HS-27A (cell line): ENCODE measurements at places on chromosomes 16 and 17.

DNA sequence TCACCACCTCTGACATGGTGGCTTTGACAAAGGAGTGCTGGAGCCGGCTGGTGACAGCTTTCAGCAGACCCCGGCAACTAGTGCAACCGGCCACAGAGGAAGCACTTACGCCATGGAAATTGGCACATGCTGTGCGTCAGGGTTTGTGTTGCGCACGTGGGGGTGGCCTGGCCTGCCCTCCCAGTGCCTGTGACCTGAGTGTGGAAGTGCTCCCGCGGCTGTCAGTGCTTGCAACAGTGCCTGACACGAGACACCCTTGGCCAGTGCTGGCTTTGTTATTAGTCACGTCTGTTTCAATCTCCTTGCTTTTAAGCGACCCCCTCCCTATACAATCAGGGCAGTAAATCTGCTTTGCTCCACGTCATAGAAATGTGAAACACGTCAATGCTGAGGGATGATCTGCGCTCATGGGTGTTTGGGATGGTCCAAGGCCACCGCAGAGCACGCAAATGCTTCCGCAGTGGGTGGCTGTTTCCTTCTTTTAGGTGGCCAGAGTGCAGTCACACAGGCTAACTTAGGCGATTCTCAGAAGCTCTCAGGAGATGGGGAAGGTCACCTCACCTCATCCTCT, 64.3 kb downstream of the PGS1 start:
- DNase-seq, result no peak

GRCh38 chr16:83954577-83955016, 1.6 kb downstream of the OSGIN1 start:
- DNase-seq, result peak; percentile 49

- DNase-seq, result no peak
These were observed 22.3 kb upstream of the SMPD3 start for GRCh38 chr16:68470461-68471150.

DNA sequence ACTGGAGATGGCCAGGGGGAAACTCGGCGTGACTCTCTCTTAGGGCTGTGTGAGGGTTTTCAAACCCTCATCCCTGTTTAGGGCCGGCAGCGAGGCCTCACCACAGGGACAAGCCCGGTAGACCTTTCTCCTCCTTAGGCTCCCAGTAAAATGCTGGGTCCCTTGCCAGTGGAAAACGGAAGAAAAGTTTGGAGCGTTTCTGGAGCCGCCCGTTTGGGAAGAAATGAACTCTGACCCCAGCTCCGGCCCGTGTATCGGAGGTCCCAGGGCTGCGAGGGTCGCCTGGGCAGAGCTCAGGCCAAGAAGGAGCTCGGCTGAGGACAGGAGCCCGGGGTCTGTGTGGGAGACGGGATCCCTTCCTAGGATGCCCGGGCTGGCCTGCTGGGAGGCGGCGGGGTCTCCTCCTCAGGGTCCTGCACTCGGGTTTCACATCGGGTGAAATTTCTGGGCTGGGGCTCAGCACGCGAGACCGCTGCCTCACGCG, 23.2 kb downstream of the ZNF213 start:
- DNase-seq, result no peak

GRCh38 chr16:86991679-86992078, 325.5 kb downstream of the C16orf95 start:
- no peak for DNase-seq

- DNase-seq, result no peak
These were observed at the start of the genes MYO19 and PIGW for GRCh38 chr17:36534840-36535668. Gene MYO19, minus strand, starts transcription at chr17:36534868. Its CDS starts 2,330 bp downstream, at chr17:36532538. Gene PIGW, plus strand, starts transcription at chr17:36534987. Its CDS starts 2,115 bp downstream, at chr17:36537102.

DNA sequence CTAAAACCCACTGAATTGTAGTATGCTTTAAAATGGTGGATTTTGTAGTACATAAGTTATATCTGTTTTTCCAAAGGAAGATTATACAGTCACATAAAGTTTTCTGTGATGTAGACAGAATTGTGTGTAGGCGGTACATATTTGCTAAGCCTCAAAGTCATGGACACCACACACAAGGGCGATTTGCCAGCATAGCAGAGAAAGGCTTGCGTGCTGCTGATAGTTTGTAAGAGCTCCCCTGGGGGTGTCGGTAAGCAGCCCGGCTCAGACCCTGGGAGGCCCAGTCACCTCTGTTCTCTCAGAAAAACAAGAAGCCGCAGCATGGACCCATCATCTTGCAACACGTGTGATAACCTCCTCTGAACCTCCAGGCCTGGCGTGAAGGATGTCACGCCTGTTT, 38.3 kb upstream of the AKTIP start:
- DNase-seq, result no peak

GRCh38 chr16:14449334-14449733, 180.7 kb downstream of the PARN start:
- no peak for DNase-seq

DNA sequence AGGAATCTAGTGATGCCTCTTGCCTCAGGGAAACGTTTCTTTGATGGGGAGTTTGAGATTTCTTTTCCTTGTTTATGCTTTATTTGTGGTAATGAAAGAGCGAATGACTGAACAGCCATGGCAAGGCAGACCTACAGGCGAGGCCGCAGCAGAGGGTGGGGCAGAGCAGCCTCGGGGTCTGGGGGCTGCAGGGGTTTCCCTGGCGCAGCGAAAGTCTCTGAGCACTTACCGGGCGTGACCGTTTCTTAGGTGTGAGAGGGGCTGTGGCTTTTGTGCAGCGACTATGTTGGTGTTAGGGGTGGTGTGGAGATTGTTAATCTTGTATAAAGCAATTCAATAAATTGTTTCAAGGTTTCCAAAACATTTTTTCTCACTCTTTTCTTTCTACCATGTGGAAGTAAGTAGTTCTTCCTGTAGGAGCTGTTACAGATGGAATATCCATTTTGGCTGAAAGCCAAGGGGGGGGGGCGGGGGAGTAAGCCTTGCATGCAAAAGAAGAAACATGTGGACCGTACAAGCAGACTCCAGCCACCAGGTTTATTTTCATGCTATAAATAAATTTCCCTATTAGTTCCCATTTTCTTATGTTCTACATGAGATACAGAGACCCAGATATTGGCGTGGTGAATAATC, 34.8 kb downstream of the UBN1 start:
- no peak for DNase-seq

DNA sequence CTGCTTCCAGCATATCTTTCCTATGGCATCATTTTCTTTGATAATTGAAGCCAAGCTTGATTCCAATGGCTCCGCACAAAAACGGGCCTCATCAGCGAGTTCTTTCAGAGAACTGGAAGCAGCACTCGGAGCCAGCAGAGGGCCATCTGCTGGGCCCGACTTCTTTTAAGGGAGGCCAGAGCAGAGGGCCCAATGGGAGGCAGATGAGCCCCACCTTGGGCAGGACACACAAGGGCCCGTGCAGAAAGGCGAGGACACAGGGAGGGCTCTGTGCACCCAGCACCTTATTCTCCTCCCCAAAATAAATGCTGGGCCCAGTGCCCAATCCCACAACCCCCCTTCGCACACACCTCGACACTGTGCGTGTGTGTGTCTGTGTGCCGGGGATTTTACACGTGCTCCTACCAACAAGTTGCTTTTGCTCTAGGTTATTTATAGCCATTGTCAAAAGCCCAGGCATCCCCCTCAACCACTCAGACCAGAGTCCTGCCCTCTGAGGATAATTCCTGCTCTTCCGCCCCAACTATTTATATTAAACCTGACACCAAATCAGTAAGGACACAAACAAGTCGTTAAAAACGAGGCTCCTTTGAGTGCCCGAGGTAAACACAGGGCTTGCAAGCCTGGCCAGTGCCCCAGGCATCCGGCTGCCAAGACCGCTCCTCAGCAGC, 6.8 kb downstream of the AXIN2 start:
- DNase-seq, result no peak

- DNase-seq, result no peak
These were observed 44.6 kb downstream of the ABAT start for GRCh38 chr16:8718851-8719680.

DNA sequence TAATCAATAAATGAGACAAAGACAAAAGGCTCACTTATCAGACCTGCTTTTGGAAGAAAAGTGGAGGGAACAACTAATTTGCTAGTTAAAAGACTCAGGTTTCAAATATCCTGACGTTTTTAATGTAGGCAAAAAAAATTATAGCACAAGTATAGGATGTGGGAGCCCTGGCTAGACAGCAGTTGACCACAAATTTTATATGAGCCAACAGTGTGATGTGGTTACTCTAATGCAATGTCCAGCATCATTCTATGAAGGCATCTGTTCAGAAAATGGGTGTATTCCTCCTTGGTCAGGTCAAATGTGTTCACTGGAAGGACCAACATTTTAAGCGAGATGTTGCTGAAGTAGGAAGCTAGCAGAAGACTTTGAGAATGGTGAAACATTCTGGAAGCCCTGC, 237.4 kb downstream of the MAP2K6 start:
- no peak for DNase-seq

DNA sequence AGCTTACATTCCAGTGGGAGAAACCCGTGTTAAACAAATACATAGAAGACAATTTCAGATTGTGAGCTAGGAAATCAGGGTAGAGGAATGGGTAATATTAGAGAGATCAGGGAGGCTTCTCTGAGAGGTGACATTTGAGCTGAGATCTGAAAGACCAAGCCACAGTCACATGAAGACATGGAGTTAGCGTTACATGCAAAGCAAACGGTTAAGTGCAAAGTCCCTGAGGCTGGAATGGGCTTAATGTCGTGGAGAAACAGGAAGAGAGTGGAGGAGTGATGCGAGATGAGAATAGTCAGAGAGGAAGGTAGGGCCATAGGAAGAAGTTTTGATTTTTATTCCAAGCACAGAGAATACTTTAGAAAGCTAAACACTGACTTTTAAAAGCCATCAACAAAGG, 246.1 kb downstream of the IRX3 start:
- no peak for DNase-seq

DNA sequence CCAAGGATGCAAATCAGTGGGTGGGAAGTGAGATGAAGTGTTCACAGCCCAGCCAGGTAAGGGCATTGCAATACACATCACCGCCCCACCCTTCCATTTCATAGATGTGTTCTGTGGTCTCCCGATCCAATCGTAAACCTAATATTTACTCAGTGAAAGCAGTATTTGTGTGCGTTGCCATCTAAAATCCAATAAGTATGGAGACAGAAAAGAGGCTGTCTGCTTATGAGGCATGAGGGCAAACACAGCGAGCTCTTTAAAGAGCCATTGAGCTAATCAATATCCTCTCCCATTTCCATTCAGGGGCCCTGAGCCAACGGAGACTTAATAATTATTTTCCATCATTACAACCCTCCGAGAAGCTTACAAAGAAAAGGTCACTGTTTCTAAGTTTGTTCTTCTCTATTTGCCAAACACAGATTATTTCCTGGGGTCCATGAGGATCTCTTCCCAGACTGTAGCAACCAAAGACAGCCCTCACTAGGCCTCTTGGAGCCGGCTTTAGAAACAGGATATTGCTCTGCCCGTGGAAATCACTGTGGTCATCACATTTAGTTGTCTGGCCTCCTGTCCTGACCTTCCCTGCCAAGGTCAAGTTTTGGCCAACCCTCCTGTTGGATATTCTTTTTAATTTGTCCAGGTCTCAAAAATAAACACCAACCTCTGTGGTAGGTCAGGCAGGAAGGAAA, 120.1 kb downstream of the SLC39A11 start:
- DNase-seq, result no peak

GRCh38 chr16:86824751-86825296, 246.5 kb downstream of the FOXL1 start:
- no peak for DNase-seq

GRCh38 chr17:33459078-33459940, 166.2 kb upstream of the ASIC2 start:
- no peak for DNase-seq

DNA sequence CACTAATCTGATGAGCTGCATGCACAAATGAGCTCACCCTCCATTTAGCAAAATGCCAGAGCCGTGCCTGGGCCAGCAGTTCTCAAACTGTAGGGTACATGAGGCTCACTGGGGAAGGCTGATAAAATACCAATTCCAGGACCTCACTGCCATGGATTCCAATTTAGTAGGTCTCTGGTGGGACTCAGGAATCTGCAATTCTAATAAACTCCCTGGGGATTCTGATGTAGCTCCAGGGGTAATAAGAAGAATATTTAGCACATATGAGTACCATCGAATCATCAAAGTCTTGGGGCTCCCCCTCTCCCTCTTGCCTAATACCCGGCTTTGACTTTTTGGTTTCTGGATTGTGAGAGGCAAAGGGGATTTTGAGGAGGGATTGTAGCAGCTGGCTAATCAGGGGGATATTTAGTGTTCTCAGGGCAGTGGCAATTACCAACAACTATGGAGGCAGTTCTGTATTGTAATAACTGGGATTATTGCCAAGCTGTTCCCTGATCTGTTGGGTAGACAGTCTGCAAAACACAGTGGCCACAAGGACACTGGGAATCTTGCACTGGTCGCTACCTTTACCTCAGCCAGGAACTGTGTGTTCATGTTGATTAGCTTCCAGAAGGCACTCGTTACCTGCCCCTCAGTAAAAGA, 140.4 kb downstream of the SHISA9 start:
- DNase-seq, result no peak

DNA sequence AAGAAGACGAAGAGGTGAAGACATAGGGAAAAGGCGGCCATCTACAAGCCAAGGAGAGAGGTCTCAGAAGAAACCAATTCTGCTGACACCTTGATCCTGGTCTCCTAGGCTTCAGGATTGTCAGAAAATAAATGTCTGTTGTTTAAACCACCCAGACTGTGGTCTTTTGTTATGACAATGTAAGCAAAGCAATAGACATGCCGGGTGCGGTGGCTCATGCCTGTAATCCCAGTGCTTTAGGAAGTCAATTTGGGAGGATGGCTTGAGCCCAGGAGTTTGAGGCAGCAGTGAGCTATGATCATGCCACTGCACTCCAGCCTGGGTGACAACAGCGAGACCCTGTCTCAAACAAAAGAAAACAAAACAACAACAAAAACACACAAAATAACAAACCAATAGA, 64.4 kb downstream of the HAPSTR1 start:
- DNase-seq, result no peak

- DNase-seq, result no peak
These were observed 40.1 kb downstream of the NKD1 start for GRCh38 chr16:50588276-50588675.
